Right atrium auricular region (tissue), 2 donors: ENCODE measurements at places on chromosomes 6 and 20.

DNA sequence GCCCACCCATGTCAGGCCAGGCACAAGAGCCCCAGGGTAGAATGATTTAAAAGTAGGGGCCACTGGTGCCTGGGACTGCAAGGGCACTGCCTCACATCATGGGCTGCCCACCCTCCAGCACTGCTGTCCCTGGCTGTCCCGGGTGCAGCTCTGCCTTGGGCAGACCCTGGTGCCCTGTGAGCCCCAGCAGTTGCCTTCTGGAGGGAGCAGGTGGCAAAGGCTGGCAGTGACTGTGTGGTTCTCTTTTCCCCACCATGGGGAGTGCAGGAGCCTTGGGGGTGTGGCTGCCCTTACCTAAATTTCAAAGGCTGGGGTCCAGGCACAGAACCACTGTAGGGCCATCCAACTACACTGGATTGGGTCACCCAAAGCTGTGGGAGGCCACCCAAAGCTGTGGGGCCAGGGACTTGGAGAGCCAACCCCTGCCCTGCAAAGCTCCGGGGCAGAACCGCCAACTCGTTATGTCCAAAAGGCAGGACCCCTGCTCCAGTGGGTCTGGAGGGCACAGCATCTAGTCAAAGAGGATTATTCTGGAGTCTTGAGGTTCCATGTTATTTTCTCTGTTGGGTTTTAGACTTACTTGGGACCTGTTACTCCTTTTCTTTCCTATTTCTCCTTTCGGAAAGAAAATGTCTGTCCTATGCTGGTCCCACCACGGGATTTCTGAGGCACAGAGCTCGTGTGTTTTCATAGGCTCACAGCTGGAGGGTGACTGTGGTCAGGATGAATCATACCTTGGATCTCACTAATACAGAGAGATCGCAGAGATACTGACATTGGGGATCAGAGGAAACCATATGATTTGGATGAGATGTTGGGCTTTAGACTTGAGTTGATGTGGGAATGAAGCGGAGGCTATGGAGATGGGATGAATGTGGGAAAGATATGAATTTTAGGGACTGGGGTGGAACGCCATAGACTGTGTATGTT, 65.3 kb downstream of the RAMACL start:
- DNase-seq = no peak
- H3K27ac ChIP-seq = no peak overlapping the region
- peaks cover 13% of the 10 kb centered on the region for H3K36me3 ChIP-seq
- H3K4me1 ChIP-seq = no peaks in the 10 kb centered on the region

DNA sequence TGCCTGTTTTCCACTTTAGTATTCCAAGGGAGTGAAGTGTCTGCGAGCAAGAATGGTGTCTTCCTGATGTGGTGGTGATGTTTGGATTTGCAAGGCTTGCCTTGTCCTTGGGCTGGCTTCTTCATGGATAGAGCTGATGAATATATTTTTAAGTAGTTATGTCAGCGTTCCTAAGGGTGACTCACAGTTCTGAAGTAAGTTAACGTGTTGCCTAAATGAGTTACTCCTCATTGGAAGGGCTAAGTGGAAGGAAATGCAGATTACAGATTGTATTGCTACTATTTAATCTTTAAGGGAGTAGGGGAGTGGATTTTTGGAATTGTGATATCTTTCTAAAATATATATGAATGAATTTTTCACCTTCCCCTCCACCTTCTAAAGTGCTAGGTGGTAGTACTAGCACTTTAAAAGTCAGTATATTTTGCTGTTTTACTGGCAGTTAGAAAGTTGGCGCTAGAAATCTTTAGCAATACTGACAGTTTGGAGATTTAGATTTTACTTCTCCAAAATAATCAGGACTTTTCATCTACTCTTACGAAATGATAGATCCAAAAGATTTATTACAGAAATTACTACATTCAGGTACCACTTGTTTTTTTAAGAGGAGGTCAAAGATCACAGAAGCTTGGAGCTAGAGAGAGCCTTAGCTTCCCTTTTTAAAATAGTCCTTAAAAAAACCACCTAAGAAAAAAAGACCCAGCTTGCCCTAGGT, 197.4 kb downstream of the JARID2 start:
- no peaks in the 10 kb centered on the region for H3K27me3 ChIP-seq
- no peaks in the 10 kb centered on the region for H3K4me1 ChIP-seq
- H3K36me3 ChIP-seq = no peaks in the 10 kb centered on the region

GRCh38 chr6:20211941-20212391, 303 bp downstream of the MBOAT1 start:
- no peak for DNase-seq
- peak overlapping the region; percentile 85 for H3K4me3 ChIP-seq
- no peaks in the 10 kb centered on the region for H3K36me3 ChIP-seq
- no peaks in the 10 kb centered on the region for H3K27me3 ChIP-seq
- peak overlapping the region; percentile 94 for H3K27ac ChIP-seq

GRCh38 chr6:2448826-2449571, 203.6 kb upstream of the GMDS start:
- no peak overlapping the region for H3K27ac ChIP-seq
- no peaks in the 10 kb centered on the region for H3K36me3 ChIP-seq
- H3K4me3 ChIP-seq = no peak overlapping the region
- H3K4me1 ChIP-seq = no peaks in the 10 kb centered on the region
- no peak for DNase-seq
- H3K27me3 ChIP-seq = no peaks in the 10 kb centered on the region

- H3K27me3 ChIP-seq = no peaks in the 10 kb centered on the region
- peak overlapping the region; percentile 75 for H3K4me3 ChIP-seq
- H3K27ac ChIP-seq = peak overlapping the region; percentile 93
Measured at GRCh38 chr6:75602246-75603105, 796 bp downstream of the SENP6 start.

GRCh38 chr6:121430514-121431460, 4.7 kb upstream of the GJA1 start:
- peak overlapping the region; percentile 42 for H3K27ac ChIP-seq
- H3K36me3 ChIP-seq = no peaks in the 10 kb centered on the region
- no peak for DNase-seq
- H3K27me3 ChIP-seq = no peaks in the 10 kb centered on the region
- H3K4me1 ChIP-seq = peaks cover 11% of the 10 kb centered on the region

DNA sequence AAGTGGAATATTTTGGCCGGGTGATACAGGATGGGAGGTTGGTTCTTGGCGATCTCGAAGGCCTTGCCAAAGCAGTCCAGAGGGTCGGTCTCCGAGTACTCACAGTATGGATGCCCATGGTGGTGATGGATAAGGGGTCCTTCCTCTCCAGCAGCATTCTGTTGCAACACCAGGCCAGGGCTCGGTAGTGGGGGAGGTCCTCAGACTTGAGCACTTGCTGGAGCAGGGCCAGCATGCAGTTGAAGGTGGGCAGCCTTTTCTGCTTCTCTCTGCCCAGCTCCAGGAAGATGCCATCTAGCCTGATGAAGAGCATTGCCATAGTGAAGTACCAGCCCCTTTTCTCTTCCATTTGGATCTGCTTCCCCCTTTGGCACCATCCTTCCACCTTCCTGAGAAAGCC, 99.4 kb upstream of the MCHR2 start:
- H3K4me3 ChIP-seq = no peak overlapping the region
- no peak for DNase-seq
- H3K27ac ChIP-seq = no peak overlapping the region

GRCh38 chr6:167268683-167269280, 22.3 kb upstream of the UNC93A start:
- H3K36me3 ChIP-seq = no peaks in the 10 kb centered on the region
- no peak overlapping the region for H3K4me3 ChIP-seq
- no peaks in the 10 kb centered on the region for H3K4me1 ChIP-seq
- DNase-seq = no peak
- H3K27ac ChIP-seq = no peak overlapping the region
- no peaks in the 10 kb centered on the region for H3K27me3 ChIP-seq

DNA sequence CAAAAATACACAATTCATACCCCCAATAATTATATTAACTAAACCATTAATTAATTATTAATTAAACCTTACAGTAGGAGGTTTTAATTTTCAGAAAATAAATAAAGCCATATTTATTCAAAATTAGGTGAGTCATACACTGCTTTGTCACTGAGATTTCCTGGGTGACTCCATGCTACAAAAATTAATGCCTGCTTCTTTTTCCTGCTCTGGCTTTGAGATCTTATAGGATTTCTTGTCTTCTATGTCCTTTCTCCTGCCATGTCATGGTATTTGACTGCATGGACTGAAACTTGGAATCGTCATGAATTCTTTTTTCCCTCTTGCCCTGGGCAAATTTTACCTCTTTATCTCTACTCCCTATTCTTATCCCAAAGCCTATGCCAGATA, 133.2 kb downstream of the PHACTR1 start:
- no peaks in the 10 kb centered on the region for H3K4me1 ChIP-seq
- no peak overlapping the region for H3K4me3 ChIP-seq
- no peaks in the 10 kb centered on the region for H3K36me3 ChIP-seq
- no peak for DNase-seq

- DNase-seq = no peak
- H3K36me3 ChIP-seq = peaks cover 11% of the 10 kb centered on the region
- peak within 1 kb of the TSS; percentile 90 for H3K4me3 ChIP-seq
- peaks cover 37% of the 10 kb centered on the region for H3K4me1 ChIP-seq
Measured at GRCh38 chr6:41072836-41073202, at the start of gene NFYA. Gene NFYA (plus strand): TSS chr6:41072974. CDS start chr6:41079090, 6,116 bp downstream.

DNA sequence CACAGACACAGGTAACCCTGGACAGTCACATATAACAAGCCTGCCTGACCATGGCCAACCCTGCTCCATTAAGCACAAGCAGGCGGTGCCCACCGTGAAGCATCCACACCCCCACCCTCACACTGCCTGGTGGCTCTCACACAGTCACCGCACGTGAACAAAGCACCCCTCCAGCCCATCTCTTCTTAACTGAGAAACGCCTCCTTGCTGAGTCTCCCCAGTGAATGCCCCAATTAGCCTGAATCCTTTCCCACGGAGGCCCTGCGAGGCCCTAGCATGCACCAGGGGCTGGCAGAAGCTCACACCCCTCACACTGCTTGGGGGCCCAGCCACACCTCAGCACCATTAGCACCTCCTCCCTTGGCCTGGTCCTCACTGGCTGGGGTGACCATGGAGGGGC, 72.3 kb downstream of the GRM4 start:
- no peak for DNase-seq
- no peaks in the 10 kb centered on the region for H3K4me1 ChIP-seq
- no peak overlapping the region for H3K4me3 ChIP-seq
- no peak overlapping the region for H3K27ac ChIP-seq
- no peaks in the 10 kb centered on the region for H3K27me3 ChIP-seq
- no peaks in the 10 kb centered on the region for H3K36me3 ChIP-seq

- H3K4me3 ChIP-seq = no peak overlapping the region
- H3K36me3 ChIP-seq = no peaks in the 10 kb centered on the region
- H3K4me1 ChIP-seq = peaks cover 7% of the 10 kb centered on the region
- H3K27me3 ChIP-seq = no peaks in the 10 kb centered on the region
- H3K27ac ChIP-seq = peak overlapping the region; percentile 8
Measured at GRCh38 chr6:140485740-140486449, 1111.4 kb upstream of the CITED2 start.

GRCh38 chr6:102068349-102068929, 674.9 kb downstream of the GRIK2 start:
- no peak overlapping the region for H3K27ac ChIP-seq
- no peaks in the 10 kb centered on the region for H3K27me3 ChIP-seq
- no peaks in the 10 kb centered on the region for H3K36me3 ChIP-seq
- no peaks in the 10 kb centered on the region for H3K4me1 ChIP-seq
- DNase-seq = no peak

- no peaks in the 10 kb centered on the region for H3K36me3 ChIP-seq
- no peak for DNase-seq
- no peaks in the 10 kb centered on the region for H3K27me3 ChIP-seq
- H3K4me3 ChIP-seq = no peak overlapping the region
Measured at GRCh38 chr6:79922018-79922417, 25.3 kb downstream of the ELOVL4 start.

- H3K27me3 ChIP-seq = no peaks in the 10 kb centered on the region
- H3K36me3 ChIP-seq = no peaks in the 10 kb centered on the region
- H3K4me1 ChIP-seq = no peaks in the 10 kb centered on the region
- DNase-seq = no peak
- H3K4me3 ChIP-seq = no peak overlapping the region
- H3K27ac ChIP-seq = no peak overlapping the region
Measured at GRCh38 chr6:3041606-3042005, 26.7 kb upstream of the RIPK1 start.

DNA sequence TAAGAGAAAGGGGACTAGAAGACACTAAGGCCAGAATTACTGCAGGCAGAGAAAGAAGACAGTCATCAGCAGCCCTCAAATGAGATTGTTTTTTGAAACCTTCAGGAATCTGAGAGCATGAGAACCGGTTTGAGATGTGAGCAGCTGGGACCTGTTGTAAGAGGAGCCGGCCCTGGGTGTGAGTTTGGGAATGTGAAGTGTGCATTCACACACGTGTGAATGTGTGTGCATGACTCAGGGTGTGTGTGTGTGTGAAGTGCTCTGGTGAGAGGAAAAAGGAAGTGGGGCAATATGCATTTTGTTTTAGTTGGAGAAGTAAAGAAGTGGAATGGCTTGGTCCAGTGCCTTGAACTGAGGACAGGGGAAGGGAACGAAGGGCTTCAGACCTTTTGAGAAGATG, 4.3 kb downstream of the SCUBE3 start:
- H3K27ac ChIP-seq = no peak overlapping the region
- DNase-seq = no peak
- H3K4me3 ChIP-seq = no peak overlapping the region
- H3K36me3 ChIP-seq = no peaks in the 10 kb centered on the region
- peaks cover 9% of the 10 kb centered on the region for H3K27me3 ChIP-seq

GRCh38 chr6:14012313-14013030, 87.7 kb downstream of the RNF182 start:
- no peaks in the 10 kb centered on the region for H3K36me3 ChIP-seq
- H3K27me3 ChIP-seq = no peaks in the 10 kb centered on the region
- no peak overlapping the region for H3K27ac ChIP-seq
- no peak overlapping the region for H3K4me3 ChIP-seq
- DNase-seq = no peak

- no peak overlapping the region for H3K4me3 ChIP-seq
- no peaks in the 10 kb centered on the region for H3K36me3 ChIP-seq
- DNase-seq = no peak
- H3K4me1 ChIP-seq = no peaks in the 10 kb centered on the region
- H3K27me3 ChIP-seq = no peaks in the 10 kb centered on the region
- H3K27ac ChIP-seq = no peak overlapping the region
Measured at GRCh38 chr6:113219783-113220182, 637.4 kb upstream of the MARCKS start.

GRCh38 chr6:31814677-31815024, 432 bp downstream of the HSPA1L start:
- peak; percentile 96 for DNase-seq
- peak overlapping the region; percentile 33 for H3K4me3 ChIP-seq
- H3K27ac ChIP-seq = peak overlapping the region; percentile 100
- no peaks in the 10 kb centered on the region for H3K4me1 ChIP-seq

- no peak overlapping the region for H3K4me3 ChIP-seq
- no peaks in the 10 kb centered on the region for H3K4me1 ChIP-seq
- no peaks in the 10 kb centered on the region for H3K36me3 ChIP-seq
- H3K27ac ChIP-seq = no peak overlapping the region
Measured at GRCh38 chr20:50341880-50342637, 151.4 kb downstream of the CEBPB start.

- DNase-seq = no peak
- peaks cover under 1% of the 10 kb centered on the region for H3K36me3 ChIP-seq
- no peaks in the 10 kb centered on the region for H3K4me1 ChIP-seq
- H3K27ac ChIP-seq = no peak overlapping the region
- H3K27me3 ChIP-seq = no peaks in the 10 kb centered on the region
Measured at GRCh38 chr20:1345030-1345755, 16.3 kb upstream of the SDCBP2 start.

- DNase-seq = no peak
- no peaks in the 10 kb centered on the region for H3K4me1 ChIP-seq
- no peak overlapping the region for H3K4me3 ChIP-seq
- H3K27ac ChIP-seq = no peak overlapping the region
- H3K27me3 ChIP-seq = no peaks in the 10 kb centered on the region
Measured at GRCh38 chr20:18031050-18031449, 26.7 kb downstream of the OVOL2 start.
